Hindlimb muscle (tissue), 1 donor: ENCODE measurements at places on chromosomes 5 and 9.

GRCh38 chr5:107170620-107171019 is 500.1 kb downstream of the EFNA5 start:
- DNase-seq = no peak

DNA sequence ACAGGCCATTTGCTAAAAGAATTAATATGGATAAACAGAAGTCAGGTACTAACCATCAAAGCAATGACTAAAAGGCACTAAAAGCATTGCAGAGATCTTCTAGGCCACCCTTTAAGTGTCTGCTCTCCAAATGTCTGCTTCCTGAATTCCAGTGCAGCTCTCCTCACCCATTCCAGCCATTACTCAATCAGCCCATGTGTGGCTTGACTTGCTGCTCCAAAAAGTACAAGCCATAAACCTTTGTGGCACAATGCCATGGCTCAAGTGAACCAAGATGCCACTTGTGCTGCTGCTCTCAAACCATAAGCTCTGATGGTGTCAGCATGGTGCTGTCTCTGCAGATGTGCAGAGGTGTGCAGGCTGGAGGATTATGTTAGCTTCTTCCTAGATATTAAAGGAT is 290.2 kb upstream of the POU5F2 start:
- DNase-seq = no peak

DNA sequence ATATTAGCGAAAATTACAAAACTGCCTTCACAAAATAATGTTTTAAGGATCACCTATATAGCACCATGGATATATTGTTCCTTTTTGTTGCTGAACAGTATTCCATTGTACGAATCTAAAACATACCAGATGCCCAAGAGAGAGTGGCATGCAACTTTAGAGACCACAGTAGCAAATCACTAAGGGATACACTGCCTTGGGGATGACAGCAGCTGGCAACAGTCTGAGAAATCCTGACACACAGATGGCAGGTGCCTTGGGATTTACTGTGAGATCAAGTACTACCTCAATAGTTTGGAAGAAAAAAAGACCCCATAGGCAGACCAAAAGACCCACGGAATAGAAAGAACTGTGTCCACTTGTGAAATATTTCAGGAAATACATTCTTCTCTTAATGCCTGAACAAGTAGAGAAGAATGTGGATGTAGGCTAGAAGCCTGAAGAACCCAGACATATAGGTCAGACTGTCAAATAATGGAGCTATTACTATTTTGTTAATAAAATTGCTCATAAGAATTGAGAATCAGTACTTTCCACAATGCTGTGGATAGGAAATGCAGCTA is 53.4 kb downstream of the PLPP1 start:
- no peak for DNase-seq

DNA sequence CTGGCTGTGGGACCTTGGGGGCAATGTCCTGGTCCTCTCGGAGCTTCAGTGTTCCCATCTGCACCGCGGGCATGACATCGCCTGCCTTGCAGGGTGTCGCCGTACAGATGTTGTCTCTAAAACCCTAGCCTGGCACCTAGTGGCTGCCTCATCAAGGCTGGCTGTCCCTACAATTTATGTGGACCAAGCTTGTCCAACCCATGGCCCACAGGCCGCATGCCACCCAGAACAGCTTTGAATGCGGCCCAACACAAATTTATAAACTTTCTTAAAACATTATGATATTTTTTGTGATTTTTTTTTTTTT is 18.3 kb upstream of the ASS1 start:
- DNase-seq = no peak

DNA sequence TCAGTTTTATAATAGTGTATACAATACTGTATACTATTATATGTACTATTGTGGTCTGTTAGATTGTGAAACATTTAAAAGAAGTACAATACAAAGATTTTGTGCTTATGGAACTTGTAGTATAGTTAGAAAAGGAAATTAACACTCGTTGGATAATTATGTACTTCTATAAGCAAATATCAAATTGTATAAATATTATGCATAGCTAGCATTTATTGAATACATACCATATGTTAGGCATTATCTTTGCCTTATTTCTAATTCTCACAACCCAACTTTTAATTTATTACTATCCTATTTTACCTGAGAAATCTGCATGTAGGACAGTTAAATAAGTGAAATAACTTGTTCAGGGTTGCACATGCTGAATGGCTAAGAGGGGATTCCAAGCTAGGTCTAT is 37.5 kb downstream of the RAB3C start:
- no peak for DNase-seq

DNA sequence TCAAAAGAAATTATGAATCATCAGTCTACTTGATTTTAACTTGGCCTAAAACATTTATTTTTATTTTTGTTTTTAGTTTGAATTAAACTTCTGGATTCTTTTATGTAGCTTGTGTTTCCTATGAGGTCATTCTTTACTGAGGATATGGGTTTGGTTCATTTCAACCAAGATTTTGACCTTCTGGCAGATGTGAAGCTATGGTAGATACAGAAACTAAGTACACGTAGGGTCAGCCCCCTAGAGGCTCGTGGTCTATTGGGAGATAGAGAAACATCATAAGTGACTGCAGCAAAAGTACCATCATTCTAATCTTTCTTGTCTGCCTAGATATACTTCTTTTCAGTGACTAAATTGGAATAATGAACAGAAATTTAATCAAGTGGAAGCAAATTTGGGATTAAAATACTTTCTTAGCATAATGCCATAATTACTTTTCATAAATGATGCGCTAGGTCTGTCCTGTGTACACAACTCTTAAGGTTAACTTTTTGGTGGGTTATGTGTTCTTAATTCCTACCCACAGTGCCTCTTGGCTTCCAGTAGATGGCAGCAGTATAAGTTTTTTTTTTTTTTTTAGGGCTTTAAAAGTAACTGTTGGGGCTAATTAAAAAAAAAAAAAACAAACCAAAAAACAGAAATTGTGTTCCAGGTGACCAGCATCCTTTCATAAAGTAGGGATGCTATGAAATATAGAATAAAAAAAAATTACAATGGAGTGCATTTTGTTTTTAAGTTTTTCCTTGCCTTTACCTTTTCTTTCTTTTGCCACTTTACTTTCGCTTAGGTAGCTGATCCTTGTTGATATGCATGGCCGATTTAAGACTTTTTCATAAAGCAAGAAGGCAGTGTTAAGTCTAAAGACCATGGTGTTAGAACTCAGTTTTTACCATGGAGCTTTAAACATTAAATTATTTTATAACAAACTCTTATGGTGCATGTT is 49.9 kb downstream of the LRRTM2 start:
- DNase-seq = no peak

DNA sequence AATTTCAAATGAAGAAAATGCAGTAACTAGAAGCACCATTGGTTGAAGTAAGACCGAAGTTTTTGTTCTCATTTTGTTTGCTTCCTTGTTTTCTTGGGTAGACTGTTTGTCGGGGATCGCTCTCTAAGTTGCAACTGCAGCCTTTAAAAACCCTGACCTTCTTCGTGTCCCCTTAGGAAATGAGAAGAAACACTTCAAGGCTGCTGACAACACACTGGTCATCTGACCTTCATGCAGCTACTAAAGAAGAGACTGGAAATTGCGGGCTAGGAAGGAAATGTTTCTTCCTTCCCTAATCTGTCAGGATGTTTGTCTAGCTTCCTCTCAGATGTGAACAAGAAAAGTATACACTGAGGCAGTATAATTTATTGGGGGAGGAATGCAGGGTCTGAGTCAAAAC is 50.7 kb upstream of the CHSY3 start:
- DNase-seq = no peak

- no peak for DNase-seq
These were observed 6.0 kb upstream of the PUM3 start for GRCh38 chr9:2849941-2850340.

DNA sequence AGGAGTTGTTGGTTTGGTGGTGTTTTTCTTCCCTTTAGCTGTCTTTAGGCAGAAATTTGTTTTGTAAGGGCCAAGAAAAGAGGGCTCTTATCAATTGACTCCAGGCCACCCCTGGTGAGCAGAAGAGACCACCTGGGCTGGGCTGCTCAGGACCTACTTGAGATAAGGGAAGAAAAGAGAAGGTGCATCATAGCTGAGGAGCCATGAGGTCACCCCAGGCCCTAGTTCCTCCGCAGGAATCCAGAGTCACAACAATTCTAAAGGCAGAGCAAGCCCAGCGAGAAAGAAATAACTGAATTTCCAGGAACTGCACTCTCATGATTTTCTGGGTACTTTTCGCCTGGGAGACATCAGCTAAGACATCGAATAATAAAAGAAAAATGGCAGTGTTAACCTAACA is 34.9 kb downstream of the RFK start:
- DNase-seq = no peak

GRCh38 chr5:62326302-62326701 is 20.3 kb downstream of the KIF2A start:
- DNase-seq = no peak

DNA sequence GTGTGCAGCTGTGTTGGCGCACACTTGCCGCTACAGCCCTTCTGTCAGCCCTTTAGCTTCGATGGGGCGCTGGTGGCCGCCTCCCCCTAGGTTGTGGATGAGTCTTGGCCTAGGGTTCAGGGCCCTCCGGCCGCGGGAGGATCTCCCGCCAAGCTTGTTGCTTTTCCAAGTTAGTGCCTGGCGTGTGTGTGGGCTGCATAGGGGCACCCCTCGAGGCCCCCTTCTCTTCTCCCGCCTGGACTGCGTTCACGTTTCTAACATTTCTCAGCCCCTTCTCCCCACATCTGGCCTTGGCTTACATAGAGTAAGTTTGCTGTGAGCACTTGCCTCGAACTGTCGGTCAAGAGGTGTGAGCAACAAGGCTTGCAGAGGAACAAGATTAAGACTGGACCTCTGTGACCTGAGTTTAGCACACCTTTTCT is 413 bp upstream of the OXCT1 start:
- DNase-seq = no peak

- DNase-seq = no peak
These were observed 58.1 kb downstream of the STARD4 start for GRCh38 chr5:111454198-111454622.

DNA sequence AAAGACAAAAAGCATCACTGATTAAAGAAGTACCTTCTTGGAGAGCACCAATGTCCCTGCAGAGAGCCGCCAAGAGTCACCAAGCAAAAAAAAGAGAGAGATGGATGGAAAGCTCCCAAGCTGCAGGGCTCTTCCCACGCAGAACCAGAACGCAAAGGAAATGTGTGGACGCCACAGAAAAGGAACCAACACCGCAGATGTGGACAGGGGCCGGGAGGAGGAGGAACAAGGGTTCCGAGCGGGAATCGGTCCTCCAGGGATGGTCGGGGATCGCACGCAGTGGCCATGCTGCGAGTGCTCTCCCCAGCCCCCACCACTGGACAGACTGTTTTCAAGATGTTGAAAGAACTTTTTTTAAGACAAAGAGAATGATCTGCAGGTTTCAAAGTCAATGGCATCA is 40.2 kb upstream of the ZNF354A start:
- no peak for DNase-seq
